ENCODE measurements at places on chromosomes 6 and 20. TPM values are rescaled to one million over a fixed set of nuclear protein-coding genes. Genes with fewer than 3 reads are reported as not detected.
A peak's percentile ranks its signal among the peaks of the same experiment; 100 is the strongest.

- no peak for DNase-seq
Measured at GRCh38 chr6:140490081-140490480, 1115.6 kb upstream of the CITED2 start.

DNA sequence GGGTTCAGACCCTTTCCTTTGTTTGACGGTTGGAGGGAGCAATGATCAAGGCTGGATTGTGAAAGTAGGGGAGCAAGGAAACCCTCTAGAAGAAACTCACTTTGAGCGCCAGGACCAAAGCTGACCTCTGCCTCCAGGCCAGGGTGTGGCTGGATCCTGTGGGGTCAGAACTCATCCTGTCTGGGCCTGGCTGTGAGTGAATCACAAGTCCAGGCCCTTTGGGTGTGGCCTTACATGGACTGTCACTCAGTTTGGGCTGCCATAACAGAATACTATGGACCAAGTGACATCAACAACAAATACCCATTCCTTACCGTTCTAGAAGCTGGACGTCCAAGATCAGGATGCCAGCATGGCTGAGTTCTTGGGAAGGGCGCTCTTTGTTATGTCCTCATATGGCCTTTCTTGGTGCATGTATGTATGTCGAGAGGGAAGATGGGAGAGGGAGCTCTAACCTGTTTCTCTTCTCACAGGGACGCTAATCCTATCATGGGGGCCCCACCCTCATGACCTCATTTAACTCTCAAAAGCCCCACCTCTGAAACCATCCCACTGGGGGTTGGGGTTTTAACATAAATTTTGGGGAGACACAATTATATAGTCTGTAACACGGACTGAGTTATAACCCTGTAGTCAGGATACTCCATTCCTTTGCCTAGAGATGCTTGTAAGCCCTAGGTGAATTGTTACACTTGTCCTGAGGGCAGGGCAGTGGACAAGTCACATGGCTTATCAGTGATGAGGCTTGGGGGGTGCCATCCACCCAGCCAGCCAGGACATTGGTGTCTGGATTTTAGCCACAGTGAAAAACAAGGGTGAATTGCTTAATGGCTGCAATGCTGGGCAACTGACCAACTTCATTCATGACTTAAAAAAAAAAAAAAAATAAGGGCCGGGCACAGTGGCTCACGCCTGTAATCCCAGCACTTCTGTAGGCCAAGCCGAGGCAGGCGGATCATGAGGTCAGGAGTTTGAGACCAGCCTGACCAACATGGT is 80.0 kb downstream of the TRMT11 start:
- DNase-seq: no peak

DNA sequence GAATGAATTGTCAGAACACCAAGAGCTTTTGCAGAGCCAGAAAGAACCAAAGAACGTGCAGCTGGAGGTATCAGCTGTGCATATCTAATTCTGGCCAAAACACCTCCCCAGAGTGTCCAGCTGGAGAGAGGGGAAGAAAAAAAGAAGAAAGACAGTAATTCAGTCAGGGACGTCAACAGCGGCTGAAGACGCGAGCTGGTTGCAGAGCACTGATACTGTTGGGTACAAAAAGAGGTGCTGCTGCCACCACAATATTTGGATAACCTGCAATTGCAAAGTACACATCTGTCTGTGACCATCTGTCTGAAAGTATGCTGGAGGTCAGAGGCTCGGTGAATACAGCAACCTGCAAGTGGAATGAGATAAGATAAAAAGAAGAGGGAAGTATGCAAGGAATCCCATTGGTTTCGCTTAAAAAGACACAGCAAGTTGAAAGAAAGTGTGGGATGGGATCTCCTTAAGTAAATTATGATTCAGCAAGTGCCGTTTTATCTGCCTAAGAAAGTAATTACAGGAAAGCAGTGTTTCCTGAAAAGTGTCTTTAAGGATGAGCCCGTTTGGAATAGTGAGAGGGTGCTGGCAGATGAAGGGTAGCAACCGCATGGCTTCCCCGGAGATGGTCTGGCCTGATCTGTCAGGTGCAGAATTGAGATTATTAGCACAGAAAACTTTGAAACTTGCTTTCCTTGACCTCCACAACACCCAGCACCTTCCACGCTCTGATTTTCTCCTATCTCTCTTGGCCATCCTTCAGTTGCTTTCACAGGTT is 189.9 kb upstream of the PRDM1 start:
- DNase-seq: no peak

DNA sequence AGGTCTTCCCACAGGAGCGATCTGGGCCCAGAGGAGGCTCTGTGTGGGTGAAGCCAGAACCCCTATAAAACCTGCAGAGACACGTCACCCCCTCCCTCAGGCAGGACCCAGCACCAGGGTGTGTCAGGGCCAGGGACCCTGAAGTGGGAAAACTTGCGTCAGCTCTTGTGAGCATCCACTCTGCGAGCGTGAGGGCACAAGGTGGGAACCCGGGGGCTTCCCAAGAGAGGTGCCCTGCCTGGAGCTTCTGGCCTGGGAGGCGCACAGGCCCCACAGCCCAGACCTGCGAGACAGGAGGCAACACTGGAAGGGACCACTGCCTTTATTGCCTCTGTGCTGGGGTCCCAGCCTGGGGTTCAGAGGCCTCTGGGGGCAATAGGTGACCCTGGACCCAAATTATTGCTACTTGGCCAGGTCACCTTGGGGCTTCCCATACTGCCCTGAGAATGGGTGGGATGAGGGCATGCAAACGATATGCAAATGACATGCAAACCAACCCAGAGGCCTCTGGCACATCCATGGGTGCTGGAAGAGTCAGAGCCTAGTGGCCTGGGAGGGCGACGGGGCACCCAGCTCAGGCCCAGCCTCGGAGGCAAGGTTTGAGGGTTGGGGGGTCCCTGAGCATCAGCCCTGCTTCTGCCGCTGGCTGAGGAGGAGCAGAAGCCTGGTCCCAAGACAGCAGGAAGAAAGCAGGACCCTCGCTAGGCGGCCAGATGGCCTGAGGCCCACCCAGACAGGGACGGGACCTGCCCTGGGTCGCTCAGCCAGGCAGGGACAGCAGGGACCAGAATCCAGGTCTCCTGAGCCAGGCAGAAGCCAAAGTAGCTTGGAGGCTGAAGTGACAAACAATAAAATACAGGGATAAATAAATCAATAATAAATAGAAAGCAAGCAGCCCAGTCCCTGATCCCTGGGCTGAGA is 5.1 kb upstream of the C20orf144 start:
- DNase-seq: no peak

The RIPOR3 gene
- polyA plus RNA-seq: 5.5 TPM

DNA sequence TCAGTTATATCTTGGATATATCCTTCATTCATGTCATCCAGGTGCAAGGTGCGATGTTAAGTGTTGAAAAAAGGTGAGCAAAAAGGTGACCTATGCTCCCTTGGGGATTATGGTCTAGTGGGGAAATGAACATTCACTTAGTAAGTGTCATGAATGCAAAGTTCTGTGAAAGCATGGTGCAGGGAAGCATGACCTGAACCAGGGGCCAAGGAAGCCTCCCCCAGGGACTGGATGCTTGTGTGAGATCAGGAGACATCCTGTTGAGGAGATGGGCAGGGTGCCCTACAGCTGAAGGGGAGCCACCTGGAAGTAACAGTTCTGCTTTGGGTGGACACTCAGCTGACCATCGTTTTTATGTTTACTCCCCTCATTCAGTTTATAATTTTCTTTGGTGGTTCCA is 179.5 kb downstream of the SYNDIG1 start:
- DNase-seq: no peak

DNA sequence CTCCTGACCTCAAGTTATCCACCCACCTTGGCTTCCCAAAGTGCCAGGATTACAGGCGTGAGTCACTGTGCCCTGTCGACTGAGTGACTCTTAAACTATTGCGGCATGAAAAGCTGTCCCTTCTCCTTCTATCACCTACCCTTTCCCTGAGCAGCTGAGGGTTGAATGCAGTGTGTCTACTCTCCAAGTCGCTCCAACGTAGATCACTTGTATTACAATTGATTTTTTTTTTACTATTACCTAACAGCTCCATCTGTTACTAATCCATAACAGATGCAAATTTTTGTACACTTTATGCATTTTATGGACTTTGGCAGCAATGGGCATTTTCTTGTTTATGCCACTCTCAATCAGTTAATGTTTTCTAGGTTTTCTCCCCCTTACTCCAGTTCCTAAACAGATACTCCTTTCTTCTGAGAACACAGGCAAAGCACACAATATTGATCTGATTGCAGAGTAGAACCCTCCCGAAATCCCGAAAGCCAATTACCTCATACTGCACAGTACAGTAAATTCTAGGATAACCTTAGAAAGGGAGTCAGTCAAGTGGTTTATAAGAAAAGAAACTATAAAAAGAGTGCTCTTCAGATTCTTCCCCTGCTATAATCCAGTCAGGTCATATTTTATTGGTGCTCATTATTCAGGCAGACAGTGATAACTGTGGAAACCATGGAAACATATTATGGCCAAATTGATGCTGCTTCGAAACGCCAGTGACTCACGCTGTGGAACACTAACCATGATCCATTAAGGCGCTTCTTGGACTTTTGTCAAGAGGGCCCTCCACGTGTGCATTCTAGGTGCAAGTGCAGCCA is 273.0 kb downstream of the ADGB start:
- peak; percentile 22 for DNase-seq

DNA sequence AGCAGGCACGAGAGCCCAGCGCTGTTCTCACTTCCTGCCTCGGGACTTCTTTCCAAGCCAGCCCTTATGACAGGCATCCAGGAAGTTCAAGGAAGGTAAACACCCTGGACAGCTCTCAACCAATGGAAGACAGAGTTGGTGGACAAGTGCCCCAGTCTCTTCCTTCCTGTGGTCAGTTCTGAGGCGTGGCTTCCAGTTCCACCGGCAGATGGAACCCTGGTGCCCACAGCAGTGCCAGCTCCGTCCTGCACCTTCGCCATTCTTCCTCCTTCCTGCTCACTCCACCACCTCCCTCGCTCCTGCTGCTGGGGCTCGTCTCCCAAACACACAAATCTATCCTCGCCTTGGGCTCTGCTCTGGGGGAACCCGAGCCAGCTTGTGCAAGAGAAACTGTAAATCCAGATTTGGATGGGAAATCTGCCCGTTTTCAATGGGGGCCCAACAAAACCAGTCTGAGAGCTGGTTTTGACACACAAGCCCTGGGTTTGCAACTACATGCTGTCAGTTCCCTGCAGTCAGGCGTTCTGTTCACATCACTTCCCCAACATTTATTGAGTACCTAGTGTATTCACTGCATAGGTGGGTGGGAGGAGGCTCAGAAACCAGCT is 162.7 kb downstream of the GRM4 start:
- peak; percentile 26 for DNase-seq

DNA sequence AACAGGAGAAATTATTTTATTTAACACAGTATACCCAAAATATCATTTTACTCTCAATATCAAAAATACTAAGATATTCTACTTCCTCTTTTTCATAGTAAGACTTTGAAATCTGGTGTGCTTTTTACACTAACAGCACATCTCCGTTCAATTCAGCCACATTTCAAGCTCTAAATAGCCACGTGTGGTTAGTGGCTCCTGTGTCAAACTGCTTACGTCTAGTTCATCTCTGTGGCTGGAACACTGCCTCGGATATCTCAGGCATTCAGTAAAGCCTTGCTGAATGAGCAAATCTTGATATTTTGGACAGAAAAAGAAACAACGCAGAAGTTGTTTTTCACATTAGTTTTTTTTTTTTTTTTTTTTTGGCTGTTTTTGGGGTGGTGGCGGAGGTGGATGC is 136.1 kb downstream of the EYA4 start:
- no peak for DNase-seq
